ENCODE measurements at places on chromosomes 12 and 14. TPM values are rescaled to one million over a fixed set of nuclear protein-coding genes. Genes with fewer than 3 reads are reported as not detected.

Gene CCDC177
- total RNA-seq = not detected

Gene DLK1
- total RNA-seq = not detected

DNA sequence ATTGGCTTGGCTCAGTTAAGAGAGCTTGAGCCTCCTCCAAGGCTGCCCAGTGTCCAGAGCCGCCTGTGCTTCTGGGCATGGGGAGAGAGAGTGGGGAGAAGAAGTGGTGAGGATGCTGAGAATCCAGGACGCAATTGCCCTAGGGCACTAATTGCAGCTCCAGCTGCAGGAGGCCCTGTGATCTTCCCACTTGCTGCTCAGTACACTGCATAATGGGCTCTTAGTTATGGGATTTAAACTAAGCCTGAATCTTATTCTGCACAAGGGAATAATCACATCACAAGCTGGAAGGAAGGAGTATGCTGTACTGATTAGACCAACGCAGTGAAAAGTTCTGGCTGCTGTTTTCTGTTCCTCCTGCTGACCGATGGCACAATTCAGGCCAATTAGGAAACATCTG, 101.0 kb upstream of the PRMT8 start:
- no peak overlapping the region for H3K4me3 ChIP-seq
- no peak for DNase-seq
- no peaks in the 10 kb centered on the region for H3K4me1 ChIP-seq
- H3K27ac ChIP-seq = no peak overlapping the region
- peaks cover 8% of the 10 kb centered on the region for H3K27me3 ChIP-seq
- H3K36me3 ChIP-seq = no peaks in the 10 kb centered on the region

- H3K27ac ChIP-seq = no peak overlapping the region
- no peak for DNase-seq
- H3K36me3 ChIP-seq = no peaks in the 10 kb centered on the region
- H3K4me3 ChIP-seq = no peak overlapping the region
- H3K27me3 ChIP-seq = peaks cover 18% of the 10 kb centered on the region
- H3K4me1 ChIP-seq = peaks cover 39% of the 10 kb centered on the region
Measured at GRCh38 chr12:6072302-6072752, 52.1 kb downstream of the VWF start.

- peaks cover 55% of the 10 kb centered on the region for H3K4me1 ChIP-seq
- H3K27me3 ChIP-seq = no peaks in the 10 kb centered on the region
- no peak for DNase-seq
- peak overlapping the region; percentile 81 for H3K27ac ChIP-seq
Measured at GRCh38 chr14:24437020-24437735, 5.4 kb downstream of the SDR39U1 start.
